NCI-H1930 (cell line): ENCODE measurements at places on chromosomes 7 and 10.

GRCh38 chr7:134916171-134916883 is 70.0 kb upstream of the AGBL3 start:
- DNase-seq = no peak

DNA sequence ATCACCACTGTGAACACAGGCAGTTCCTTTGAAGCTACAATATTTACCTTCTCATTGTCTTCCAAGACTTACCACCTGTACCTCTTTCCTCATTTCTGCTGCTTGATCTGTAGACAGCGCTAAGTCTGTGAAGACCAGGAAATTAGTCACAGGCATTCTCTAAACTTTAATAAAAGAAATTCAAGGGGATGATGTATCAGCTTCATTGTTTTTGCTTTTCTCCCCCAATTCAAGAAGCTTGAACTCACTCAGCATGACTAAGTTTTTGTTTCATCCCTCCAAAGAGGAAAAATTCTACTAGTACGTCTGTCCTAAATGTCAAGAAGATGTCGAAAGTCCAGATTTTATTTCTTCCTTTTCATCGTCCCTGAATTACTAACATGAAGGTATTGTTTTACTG is 75.3 kb upstream of the PPP1R9A start:
- DNase-seq = no peak

DNA sequence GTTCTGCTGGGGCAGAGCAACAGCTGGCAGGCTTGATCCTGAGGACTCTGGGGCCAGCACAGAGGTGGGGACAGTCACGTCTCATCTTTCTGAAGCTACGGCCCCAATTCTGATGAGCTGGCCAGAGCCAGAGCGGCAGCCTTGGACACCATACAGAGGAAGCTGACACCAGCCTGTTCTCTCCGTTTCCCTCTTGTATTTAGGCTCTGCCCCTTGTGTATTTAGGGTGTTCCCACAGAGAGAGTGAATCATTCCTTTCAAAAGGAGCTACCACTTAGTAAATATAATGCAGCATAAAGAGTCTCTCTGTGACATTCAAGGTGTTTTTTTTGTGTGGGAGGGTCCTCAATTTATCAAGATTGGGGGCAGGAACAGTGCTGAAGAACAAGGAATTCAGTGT is 109.2 kb downstream of the ZNF248 start:
- DNase-seq = no peak

GRCh38 chr10:84837041-84837812 is 508.8 kb downstream of the CCSER2 start:
- DNase-seq = no peak

DNA sequence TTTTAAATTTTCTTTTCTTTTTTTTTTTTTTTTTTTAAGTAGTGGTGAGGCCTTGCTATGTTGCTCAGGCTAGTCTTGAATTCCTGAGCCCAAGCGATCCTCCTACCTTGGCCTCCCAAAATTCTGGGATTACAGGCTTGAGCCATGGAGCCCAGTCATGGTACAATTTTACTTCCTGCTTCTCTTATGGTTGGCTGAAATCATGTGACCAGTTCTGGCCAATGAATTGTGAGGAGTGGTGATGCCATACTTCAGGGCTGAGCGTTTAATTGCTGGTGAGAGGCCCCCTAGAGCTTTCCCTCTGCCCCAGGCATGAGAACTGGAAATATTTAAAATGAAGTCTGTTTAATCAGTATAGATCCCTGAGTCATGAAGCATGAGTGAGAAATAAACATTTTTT is 22.2 kb upstream of the BAIAP2L1 start:
- no peak for DNase-seq

DNA sequence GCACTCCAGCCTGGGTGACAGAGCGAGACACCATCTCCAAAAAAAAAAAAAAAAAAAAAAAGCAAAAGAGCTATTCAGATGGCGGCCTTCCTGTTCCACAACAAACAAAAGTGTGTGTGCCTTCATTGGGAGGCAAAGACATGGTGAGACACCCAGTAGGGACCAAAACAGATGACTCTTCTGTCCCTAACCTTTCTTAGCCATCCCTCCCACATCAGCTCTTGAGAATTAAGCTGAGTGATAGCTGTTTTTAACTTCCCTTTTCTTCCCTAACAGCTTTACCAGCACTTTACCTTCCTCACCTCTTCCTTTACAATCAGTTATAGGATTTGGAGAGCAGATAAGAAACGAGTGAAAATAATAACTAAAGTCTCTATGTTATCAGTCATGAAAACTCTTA is 48.2 kb downstream of the ARMH3 start:
- no peak for DNase-seq

GRCh38 chr7:132871419-132871818 is 210.5 kb downstream of the CHCHD3 start:
- DNase-seq = no peak
